DMS153 (cell line): ENCODE measurements at places on chromosomes 3 and 15.

DNA sequence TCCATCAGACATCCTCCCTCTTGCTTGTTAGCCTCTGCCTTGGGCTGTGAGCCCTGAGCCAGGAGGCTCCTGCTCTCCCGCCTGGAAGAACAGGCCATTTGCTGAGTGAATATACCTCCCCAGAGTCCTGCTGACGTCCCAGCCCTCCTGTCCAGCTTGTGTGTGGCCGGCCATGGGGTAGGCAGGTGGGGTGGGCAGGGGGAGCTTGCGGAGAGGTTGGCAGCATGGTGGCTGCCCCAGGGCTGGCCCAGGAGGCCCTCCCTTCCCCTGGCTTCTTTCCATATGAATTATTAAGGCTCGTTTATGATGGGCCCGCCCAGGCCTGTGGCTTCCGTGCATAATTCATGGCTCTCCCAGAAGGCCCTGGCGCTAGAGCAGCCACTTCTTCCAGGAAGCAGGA, 18.7 kb downstream of the CACNA2D2 start:
- no peak for DNase-seq

DNA sequence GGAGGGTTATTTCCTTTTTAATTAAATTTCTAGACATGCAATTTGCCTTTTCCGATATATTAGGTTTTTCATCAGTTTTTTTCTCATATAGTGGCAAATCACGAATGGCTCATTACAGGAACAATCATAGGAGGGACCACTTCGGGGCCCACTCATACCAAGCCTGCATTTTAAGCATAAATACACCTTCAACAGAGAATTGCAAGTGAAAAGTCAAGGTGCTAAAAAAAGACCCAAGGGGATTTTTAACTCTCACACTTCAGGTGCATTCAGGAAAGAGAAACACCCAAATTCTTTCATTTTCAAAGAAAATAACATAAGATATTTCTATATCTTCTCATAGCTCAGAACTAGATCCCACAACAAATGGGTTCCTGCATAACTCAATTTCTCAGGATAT, 979.6 kb upstream of the NR2F2 start:
- no peak for DNase-seq

DNA sequence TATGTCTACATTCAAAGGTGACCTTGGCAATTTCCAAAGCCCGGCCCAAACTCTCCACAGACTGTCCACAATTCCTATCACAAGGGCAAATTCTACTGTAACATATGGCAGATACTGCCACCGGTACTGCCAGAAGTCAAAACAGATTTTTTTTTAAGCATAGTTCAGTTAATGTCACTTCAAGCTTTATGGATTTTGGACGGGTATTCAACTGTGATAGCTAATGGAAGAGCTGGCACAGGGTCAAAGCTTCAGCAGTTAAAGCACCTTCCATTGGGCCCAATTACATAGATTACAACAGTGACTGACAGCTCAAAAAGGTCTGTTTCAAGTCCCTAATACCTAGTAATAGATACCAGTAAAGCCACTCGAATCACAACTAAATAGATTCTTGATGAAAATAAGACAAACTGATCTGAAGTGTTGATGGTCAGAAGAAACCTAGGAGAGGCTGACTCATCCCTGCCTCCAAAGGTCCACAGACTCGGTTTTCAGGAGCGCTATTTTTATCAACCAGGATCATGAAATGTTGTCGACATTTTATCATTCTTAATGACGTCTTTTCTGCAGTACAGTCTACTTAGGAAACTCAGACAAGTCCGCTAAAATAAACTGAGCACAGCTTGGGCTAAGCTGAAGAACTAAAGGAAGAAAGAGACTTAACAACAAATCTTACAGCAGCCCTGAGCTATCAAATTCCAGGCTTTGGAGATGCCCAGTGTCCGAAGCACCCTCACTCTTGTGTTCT, 38.7 kb downstream of the ANXA2 start:
- DNase-seq: peak; percentile 58

GRCh38 chr3:111803123-111803593, 55.9 kb upstream of the PHLDB2 start:
- DNase-seq: no peak

DNA sequence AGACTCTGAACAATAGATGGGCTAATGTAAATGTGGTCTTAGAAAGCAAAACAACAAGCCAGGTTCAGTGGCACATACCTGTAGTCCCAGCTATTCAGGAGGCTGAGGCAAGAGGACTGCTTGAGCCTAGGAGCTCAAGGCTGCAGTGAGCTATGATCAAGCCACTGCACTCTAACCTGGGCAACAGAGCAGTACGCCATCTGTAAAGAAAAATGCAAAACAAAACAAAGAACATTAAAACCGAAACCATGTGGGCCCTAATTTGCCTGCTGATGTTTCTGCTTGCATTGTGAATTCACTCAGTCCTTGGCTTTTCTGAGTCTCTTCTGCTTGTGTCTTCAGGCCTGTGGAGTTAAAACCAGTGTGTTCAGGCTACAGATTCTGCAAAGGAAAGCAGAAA, 56.7 kb downstream of the CCNL1 start:
- no peak for DNase-seq
